ENCODE measurements at places on chromosomes 12 and 14.

DNA sequence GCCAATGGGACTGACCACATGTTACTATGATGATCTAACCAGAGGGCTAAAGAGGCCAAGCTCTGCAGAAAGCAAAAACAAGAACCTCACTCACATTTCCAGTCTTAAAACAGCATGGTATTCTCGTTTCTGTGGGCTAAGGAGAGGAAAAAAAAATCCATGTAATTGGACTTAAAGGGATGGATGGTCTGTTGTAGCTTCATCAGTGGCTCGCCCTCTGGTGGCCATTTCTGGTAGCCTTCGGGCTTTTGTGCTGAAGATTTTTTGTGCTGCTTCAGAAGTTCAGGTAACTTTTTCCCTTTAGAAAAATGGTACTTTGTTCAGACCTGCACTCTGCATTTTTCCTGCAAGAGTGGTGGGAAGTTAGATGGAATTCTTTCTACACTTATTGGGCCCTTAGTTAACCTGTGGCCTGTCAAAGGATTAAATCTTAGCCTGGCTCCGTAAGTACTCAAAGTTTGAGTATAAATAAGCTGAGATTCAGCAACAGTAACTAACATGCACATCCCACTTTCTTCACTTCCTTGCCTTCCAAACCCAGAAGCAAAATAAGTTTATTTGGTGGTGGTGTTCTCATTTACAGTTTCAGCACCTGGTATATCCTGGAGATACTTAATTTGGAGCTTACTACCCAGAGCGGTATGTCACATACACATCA lies 22.3 kb downstream of the DCAF4 start:
- peak; percentile 28 for DNase-seq

DNA sequence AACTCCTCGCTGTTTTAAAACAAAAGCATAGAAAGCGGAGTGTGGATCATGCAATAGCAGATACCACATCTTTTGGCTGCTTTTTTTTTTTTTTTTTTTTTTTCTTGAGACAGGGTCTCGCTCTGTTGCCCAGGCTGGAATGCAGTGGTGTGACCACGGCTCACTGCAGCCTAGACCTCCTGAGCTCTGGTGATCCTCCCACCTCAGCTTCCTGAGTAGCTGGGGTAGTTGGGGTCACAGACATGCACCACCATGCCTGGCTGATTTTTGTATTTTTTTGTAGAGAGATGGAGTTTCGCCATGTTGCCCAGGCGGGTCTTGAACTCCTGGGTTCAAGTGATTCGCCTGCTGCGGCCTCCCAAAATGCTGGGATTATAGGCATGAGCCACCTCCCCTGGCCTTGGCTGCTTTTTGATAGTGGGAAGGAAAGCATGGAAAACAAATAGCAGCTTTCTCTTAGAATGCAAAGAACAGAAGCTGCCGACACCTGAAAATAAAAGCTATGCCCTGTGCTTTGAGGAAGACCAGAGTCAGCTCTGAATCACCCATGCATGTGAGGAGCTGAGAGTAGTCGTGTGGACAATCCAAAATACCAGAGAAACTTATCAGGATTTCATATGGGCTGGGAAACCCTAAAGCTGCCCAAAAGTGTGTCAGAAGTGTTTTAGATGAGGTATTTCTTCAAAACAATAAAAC lies 3.6 kb upstream of the ELK3 start:
- DNase-seq = no peak

- no peak for DNase-seq
Measured at GRCh38 chr12:31220633-31221550, 105.1 kb downstream of the SINHCAF start.

GRCh38 chr12:76030341-76031080 lies 1.1 kb downstream of the PHLDA1 start:
- no peak for DNase-seq

- no peak for DNase-seq
Measured at GRCh38 chr12:54870617-54871016, 16.3 kb downstream of the MUCL1 start.

- no peak for DNase-seq
Measured at GRCh38 chr12:104976703-104977102, 9.4 kb upstream of the NOPCHAP1 start.

DNA sequence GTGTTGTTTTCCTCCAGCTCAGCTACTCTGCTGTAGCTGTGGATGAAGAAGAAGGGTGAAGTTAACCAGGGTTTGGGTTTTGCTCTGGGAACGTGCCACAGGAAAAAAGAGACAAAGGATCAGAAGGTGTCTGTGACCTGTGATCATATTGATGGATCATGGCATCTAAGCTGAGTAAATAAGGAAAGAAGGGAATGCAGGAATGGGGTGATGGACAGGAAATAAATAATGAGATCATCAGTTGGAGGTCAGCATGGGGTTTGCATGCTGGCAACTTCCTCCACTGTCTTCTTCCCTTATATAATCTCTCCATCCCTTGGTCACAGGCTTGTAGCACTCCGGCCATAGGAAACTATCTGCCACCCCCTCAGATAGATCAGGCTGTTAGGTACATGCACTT lies 430.3 kb upstream of the PDE3A start:
- no peak for DNase-seq

DNA sequence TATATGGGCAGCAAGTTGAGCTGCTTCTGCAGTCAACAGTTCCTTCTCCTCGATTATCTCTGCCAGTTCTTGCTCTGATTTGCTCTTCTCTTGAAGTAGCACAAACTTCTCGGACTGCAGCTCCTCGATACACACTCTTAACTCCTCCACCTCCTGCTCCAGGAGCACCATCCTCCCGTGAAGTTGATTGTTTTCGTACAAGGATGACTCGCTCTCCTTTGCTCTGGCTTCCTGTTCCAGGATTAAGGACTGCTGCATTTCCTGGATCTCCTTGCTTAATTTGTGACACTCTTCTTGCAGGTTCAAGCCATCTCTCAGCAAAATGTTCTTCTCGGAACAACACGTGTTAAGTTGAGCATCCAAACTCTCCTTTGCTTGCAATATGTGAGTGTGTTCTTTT lies 56.2 kb upstream of the VPS33A start:
- DNase-seq = no peak

- no peak for DNase-seq
Measured at GRCh38 chr14:89807892-89808291, 146.6 kb downstream of the EFCAB11 start.

- no peak for DNase-seq
Measured at GRCh38 chr12:109670731-109671130, 42.9 kb upstream of the FAM222A start.

DNA sequence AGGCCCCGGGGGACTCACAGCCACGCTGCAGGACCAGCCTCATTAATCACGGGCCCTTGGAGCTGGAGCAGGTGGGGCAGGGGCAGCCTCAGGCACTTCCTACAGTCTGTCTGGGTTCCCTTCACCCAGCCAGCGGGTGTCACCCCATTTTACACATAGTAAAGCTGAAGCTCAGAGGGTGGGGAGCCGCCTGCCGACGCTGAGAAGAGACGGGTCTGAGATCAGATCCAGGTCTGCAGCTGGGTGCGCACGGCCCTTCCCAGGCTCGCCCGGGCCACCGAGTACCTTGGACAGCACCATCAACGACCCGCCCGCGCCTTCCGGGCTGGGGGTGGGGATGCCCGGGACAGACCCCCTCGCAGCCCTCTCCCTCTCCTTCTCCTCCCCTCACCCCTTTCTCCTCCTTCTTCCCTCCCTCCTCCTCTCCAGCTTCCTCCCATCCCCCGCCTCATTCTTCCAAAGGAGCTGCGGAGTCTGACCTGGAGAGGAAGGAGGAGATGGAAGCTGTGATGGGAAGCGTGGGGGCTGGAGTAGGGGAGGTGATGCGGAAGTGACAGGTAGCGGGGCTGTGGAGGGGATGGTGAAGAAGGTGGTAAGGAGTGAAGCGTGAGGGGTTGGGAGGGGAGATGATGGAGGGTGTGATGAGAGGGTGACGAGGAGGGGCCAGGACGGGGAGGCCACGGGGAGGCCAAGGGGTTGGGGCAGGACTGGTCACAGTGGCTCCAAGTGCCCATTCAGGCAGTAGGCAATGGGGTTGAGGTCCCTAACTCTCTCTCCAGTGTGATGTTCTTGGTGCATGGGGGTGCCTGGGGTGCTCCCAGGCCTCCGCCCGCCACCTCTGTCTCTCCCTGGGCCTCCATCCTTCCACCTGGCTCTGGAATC lies 8.8 kb downstream of the DTX1 start:
- DNase-seq = no peak

GRCh38 chr12:105783983-105784947 lies 354.5 kb downstream of the NUAK1 start:
- no peak for DNase-seq

- no peak for DNase-seq
Measured at GRCh38 chr14:38469156-38469555, 213.3 kb upstream of the CLEC14A start.

DNA sequence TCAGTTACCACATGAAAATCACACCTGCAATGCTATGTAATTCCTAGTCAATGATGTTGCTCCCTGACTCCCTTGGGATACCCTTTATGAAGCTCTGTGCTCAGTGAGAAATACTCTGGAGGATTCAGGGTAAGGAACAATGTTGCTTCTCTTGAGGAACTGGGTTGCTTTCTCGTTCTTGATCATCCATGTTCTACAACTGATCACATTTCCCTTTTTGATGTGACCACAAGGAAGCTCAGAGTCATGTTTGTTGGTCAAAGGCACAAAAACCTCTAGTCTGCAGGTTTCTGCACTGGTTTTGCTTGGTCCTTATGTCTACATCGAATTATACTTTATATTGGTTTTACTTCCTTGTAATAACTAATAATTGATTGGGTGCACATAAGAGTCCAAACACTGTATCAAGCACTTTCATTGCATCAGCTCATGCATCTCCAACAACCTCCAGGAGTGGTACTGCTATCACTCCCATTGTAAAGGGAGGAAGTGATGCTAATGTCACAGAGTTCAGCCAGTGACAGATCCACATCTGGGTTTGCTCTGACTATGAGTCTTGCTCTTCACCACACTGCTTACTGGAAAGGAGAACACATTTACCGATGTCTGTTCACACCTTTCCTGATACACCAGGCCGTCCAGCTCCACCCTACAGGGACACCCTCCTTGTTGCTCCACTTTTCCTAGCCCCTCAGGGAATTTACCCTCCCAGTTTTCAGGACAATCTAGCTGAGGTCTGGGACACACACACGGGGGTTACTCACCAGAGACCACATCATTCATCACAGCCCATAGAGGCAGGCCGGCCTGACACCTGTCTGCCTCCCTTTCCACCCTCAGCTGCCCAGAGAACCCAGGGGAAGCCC lies 41.0 kb downstream of the CMKLR1 start:
- DNase-seq = no peak

- DNase-seq = no peak
Measured at GRCh38 chr12:24424889-24425600, 475.6 kb upstream of the SOX5 start.

- DNase-seq = no peak
Measured at GRCh38 chr12:74725154-74725553, 187.5 kb downstream of the ATXN7L3B start.

- no peak for DNase-seq
Measured at GRCh38 chr12:124581307-124582107, 14.1 kb upstream of the NCOR2 start.

DNA sequence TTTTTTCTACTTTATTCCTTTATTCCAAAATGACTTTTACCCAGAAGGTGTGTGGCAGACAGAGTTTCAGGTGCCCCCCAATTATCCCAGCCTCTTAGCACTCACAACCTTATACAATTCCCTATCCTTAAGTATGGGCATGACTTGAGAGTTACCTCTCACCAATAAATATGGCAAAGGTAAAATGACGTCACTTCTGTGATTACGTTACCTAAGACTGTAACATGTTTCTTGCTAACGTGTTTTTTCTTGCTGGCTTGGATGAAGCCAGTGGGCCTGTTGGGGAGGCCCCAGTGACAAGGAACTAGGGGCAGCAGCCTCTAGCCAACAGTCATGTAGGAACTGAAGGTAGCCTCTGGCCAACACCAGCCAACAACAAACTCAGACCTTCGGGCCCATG lies 13.3 kb upstream of the TUNAR start:
- no peak for DNase-seq

Data from activated CD4-positive, alpha-beta T cell treated with anti-CD3 and anti-CD28 coated beads, Interleukin-2, amount 50 U/mL, for 24 hours (primary cell).